ENCODE measurements at places on chromosomes 1 and 21.
A peak's percentile ranks its signal among the peaks of the same experiment; 100 is the strongest.

DNA sequence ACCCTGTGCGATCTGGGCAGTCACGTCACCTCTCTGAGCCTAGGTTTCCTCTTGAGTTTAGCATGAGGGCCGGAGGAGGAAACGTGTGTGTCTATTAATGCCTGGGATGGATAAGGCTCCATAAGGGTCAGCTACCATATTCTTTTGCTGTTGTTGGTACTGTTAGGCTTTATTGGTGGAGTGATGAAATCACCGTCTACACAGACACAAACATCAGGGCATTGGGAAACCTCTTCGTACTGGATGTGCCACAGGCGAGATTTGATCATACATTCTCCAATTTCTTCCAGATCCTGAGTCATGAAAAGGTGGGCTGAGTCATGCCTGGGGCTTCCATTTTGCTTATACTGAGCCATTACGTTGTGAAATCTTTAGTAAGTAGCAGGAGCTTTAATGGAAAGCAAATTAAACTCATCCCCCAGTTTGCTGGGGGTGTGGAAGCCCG, 24.9 kb upstream of the GRHL3 start:
- no peak for DNase-seq

GRCh38 chr1:66464351-66464750, 69.6 kb upstream of the SGIP1 start:
- no peak for DNase-seq

DNA sequence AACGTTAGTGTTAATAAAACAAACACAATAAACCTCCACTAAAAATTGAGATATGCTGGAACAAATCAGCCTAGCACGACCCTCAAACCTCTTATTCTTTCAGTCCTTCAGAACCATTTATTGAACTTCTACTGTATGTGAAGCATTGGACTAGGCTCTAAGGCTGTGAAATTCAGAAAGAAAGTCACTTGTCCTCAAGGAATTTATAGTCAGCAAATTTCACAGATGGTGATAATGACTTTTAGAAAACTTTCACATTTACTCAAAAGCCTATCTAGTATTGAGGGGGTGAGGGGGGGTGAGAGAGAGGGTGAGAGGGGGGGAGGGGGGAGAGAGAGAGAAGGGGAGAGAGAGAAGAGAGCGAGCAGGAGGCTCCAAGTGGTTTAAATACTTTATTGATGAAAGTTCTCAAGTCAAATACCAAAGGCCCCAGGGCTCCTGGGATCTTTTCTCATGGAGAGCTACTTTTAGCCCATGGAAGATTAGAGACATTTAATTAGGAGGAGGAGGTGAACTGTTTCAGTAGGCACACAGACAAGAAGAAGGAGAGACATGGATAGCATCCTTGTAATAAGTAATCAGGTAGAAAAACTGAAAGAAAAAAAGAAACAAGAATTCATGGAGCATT, 66.3 kb upstream of the SSX2IP start:
- no peak for DNase-seq

GRCh38 chr1:19485362-19486187, at the start of gene CAPZB:
CAPZB (minus strand) TSS chr1:19485539; CDS start chr1:19485438, 101 bp downstream.
- peak; percentile 63 for DNase-seq

DNA sequence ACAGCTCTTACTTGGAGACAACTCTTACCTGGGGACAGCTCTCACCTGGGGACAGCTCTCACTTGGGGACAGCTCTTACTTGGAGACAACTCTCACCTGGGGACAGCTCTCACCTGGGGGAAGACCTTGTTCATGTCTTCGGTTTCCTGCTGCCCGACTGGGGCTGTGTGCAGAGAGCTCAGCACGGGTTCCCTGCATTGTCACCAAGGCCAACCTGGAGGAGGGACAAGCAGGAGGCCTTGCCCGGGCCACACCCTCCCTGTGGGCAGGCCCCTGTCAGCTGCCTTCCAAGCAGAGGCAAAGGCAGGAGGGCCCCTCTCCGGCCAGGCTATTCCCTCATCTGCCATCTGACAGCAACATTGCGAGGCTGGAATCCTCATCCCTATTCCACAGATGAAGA, at the start of gene LDLRAD1:
Gene LDLRAD1 (minus strand): TSS at position 208 of the 400 bp plus-strand sequence. CDS start 74 bp downstream, at position 134.
- no peak for DNase-seq

DNA sequence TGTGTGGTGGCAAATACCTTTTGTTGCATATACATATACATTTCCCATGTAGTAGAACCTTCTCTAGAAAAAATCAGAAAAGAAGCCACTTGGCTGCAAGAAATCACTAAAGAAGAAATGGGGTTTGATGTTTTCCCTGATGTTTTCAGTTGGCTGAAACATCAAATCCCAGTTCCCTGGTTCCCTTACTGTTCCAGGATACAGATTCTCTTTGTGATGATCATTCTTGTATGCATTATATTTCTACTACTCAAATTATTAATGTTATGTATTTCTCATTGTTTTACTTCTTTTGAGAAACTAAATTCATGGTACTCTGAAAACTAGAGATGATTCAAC, 7.6 kb downstream of the RNU1-2 start:
- DNase-seq: no peak

DNA sequence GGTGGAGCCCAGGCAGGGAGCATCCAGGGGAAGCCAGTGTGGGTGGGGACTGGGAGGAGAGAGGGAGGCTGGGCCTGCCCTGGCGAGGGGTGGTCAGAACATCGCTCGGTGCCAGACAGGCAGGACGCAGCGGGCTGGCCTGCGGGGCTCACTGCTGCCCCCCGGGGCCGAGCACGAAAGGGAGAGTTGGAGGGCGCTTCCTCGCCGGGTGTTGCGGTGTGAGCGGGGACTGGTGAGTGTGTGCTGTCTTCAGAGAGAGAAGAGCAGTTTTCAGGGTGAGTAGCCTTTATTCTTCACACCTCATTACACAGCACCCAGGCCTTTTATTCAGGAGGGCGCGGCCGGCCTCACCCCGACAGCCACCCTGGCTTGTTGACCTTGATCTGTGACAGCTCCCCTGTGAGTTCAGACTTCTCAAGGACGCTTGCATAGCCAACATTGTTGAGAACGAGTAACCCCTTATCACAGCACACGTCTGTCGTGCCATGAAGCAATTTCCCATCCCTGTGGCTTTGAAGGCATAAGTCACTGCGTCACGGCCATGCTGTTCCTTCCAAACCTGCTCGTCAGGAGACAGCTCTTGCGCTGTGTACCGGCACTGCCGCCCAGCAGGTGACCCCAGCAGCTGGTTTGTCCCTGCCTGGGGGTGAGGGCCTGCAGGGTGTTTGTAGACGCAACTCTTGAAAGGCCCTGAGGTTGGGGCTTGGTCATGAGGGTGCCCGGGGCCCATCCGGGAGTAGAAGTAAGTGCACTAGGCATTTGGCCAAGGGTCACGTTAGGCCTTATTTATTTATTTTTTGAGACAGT, 54.6 kb downstream of the PRKCZ start:
- DNase-seq: no peak

GRCh38 chr1:184753608-184754475, 816 bp downstream of the EDEM3 start:
- peak; percentile 39 for DNase-seq

GRCh38 chr1:64042331-64043100, 160.9 kb upstream of the UBE2U start:
- no peak for DNase-seq

DNA sequence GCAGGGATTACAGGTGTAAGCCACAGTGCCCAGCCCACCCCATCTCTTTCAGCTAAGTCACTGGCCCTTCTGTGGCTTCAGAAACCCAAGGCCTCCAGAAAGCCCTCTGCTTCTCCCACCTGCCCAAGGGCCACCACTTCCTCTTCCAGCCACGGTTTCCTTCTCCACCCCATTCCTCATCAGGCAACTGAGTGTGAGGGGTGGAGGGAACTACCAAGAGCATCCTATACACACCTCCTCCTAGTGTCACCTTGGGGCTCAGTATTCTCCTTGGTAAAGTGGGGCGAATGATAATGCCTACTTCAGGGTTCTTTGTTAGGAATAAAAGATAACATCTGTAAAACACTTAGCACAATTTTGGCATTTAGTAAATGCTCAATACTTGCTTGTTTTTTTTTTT, 30.0 kb downstream of the KNCN start:
- DNase-seq: no peak

Measured in esophagus squamous epithelium (tissue), 5 donors.